NCI-H1436 treated with DMSO at 0.1 percent for 48 hours (cell line): ENCODE measurements at places on chromosomes 3 and 15.
A peak's percentile ranks its signal among the peaks of the same experiment; 100 is the strongest.

GRCh38 chr3:143120716-143121240, 1.2 kb downstream of the CHST2 start:
- DNase-seq: no peak

GRCh38 chr15:47355759-47356158, 361.5 kb upstream of the SEMA6D start:
- DNase-seq: no peak

- DNase-seq: no peak
Measured at GRCh38 chr3:23301819-23302218, 98.7 kb downstream of the UBE2E2 start.

- DNase-seq: peak; percentile 47
Measured at GRCh38 chr3:177284383-177284881, 87.2 kb upstream of the TBL1XR1 start.

DNA sequence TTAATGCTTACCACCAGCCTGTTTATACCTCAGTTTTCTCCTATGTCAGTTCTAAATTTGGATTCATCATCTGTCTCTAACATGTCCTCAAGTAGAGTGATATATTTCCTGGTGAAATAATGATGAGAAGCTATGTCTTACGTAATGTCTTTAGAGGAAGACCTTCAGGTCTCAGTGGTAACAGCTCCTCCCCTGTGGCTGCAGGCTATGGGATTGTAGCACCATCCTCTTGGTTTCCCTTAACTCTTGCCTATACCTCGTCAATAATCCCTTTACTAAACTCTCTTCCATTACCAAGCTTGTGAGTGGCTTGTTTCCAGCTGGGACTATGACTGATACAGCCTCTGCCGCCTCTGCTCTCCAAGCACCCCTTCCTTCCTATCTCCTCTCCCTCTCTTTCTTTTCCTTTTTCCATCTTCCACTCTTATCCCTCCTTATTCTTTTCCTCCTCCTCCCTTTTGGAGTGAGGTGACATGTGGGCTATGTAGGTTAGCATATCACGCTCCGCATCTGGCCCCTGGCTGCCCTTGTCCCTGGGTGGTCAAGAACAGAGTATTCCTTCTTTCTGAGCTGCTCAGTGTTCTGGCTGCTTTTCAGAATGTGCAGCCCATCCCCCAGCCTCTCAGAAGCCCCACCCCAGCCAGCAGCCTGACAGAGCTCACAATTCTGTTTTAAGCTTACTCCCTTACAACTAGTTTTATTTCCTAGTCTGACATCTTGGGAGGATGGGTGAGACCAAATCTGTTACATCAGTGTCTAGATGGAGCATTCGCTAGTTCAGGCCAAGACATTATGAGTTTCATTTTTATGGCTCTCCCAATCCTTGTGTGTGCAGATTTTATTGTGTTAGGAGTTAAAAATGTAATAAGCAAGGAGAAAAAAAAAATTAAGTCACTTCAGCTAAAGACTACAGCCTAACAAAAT, 75.0 kb upstream of the RNU6-1 start:
- DNase-seq: no peak

GRCh38 chr3:120142236-120142635, 48.0 kb upstream of the GSK3B start:
- no peak for DNase-seq

GRCh38 chr3:184015381-184016019, 2.2 kb downstream of the ABCC5 start:
- no peak for DNase-seq

DNA sequence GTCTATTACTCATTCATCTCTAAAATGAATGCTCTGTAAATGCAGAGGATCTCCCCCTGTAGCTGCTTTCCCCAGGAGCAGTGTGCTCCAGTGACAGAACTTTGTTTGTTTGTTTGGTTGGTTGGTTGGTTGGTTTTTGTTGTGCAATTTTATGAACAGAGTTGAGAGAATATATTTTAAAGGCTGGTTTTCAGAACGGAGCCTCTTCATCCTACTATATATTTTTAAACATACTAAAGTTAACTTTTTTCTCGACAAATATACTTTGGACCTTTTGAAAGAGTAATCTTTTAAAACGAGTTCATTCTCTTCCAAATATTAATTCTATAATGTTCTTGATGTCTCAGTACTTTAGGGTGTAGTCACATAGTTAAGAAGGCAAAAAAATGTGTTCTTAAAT, 20.2 kb downstream of the RYR3 start:
- no peak for DNase-seq

DNA sequence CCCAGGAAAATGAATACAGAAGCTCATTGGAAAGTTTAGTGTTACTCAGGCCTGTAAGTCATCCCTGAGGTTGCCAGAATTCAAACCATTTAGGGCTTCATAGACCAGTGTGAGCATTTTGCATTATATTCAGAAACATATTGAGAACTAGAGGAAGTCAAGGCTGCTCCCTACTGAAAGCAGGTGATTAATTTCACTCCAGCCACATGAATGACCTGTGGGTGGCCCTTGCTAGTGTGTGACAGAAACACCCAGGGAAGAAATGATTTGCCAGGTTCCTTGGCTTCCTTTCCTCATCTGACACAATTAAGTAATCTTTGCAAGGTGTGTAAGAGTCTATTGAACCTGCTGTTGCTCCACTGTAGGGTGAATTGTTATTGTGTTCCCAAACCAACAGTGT, 61.8 kb downstream of the GAP43 start:
- DNase-seq: no peak

DNA sequence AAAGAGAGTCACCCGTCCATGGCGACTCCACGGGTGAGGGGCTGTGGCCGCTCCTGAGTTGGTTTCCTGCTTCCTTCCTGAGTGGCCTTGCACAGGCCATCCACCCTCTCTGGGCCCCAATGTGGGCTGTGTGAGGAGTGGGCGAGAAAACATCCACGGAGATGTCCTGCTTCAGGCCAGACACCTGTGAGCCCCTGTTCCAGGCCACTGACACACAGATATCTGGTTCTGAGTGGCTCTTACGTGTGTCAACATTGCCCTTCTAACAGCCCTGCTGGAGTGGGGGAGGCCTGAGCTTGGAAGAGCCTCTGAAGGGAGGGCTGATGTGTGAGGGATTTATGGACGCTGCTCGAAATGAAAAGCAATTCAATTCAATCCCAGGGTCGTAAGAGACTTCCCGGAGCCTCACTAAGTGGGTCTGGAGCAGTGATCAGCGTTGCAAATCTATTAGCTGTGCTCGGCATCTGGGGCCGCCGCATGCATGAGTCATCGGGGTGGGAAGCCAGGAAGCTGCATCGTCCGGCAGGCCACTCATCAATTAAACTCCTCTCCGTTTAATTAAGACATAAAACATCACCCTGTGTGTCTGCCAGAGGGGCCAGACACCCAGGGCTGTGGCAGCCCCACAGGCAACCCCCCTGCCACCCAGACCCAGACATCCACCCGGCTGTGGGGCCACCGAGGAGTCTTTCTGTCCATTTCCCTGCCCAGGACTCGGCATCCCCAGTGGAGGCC, 20.0 kb upstream of the PRR23E start:
- DNase-seq: peak; percentile 62

- no peak for DNase-seq
Measured at GRCh38 chr3:66490984-66491383, 9.8 kb downstream of the LRIG1 start.

DNA sequence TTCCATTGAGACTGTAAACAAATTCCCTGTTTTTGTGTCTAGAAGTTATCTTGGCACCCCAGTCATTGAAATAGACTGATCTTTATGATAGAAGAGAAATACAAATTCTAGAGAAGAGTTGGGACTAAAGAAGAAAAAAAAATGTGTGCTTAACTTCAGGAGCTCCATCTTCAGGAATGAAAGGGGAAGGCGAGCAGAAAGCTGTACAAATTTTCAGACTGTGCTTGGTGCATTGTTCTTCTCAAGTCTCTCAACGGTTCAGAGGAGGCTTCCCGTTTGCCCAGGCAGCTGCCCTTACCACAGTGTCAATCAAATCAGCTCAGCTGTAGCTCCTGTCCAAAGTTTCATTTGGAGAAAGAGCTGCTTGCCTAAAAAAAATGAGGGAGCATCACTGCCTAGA, 41.7 kb downstream of the OXSM start:
- DNase-seq: no peak

GRCh38 chr3:195196266-195196665, 74.7 kb downstream of the XXYLT1 start:
- no peak for DNase-seq

DNA sequence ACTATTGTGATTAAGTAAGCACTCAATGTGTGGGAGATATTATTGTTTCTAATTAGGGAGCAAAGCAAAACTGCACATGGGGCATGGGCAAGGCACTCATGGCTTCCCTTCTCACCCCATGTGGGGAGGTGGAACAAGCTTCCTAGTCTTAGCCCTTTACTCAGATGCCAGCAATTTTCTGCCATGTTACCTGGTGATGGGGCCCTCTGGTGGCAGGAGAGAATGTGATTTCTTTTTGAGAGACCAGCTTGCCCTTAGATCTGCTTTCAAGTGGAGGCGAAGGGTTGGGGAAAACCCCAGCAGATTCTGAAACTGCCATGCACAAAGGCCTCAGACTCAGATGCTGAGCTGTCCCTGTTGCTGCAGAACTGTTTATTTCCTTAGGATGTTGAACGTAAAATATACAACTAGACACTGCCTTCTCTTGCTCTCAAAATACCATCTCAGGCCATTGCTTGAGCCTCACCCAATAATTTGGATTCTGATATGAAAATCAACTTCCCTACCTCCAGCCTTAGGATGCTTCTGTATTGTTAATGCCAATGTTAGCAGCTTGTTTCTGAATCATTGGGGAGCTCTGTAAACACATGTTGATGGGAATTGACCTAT, 130.2 kb upstream of the TPRG1 start:
- DNase-seq: peak; percentile 71

- no peak for DNase-seq
Measured at GRCh38 chr15:99475754-99476412, 89.9 kb upstream of the MEF2A start.

DNA sequence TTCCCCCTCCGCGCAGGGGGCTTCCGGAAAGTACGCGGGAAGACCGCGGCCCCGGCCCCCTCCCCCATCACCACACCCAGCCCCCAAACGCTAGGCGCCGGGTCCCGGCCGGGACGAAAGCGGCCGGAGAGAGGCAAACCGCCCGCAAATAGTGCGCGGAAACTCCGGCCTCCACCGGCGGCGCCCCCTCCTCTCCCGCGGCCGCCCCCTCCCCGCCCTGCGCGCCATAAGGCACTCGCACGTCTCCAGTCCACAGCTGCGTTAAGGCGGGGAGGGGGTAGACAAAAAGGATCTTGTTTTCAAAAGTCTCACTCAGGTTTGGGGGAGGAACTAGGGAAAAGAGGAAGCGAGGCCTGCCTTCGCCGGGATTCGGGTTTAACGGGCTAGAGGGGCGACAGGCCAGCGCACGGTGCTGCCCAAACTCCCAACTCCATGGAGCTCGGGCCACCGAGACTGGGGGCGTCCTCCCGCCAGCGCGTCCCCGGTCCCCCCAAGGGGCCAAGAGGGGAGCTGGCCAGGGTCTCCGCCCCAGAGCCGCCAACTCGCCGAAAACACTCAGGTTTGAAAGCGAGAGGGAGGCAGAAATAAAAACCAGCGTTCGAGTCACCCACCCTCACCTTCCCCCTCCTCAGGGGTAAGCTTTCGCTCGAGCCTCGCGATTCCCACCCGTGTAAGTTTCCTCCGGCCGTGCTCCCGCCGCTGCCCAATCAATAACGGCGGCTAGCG, 1.8 kb downstream of the ANP32A start:
- DNase-seq: no peak

- no peak for DNase-seq
Measured at GRCh38 chr15:38611228-38611627, 46.6 kb upstream of the RASGRP1 start.

GRCh38 chr3:192155194-192155593, 572.1 kb downstream of the FGF12 start:
- DNase-seq: no peak
